ENCODE measurements at places on chromosomes 5 and 9.

DNA sequence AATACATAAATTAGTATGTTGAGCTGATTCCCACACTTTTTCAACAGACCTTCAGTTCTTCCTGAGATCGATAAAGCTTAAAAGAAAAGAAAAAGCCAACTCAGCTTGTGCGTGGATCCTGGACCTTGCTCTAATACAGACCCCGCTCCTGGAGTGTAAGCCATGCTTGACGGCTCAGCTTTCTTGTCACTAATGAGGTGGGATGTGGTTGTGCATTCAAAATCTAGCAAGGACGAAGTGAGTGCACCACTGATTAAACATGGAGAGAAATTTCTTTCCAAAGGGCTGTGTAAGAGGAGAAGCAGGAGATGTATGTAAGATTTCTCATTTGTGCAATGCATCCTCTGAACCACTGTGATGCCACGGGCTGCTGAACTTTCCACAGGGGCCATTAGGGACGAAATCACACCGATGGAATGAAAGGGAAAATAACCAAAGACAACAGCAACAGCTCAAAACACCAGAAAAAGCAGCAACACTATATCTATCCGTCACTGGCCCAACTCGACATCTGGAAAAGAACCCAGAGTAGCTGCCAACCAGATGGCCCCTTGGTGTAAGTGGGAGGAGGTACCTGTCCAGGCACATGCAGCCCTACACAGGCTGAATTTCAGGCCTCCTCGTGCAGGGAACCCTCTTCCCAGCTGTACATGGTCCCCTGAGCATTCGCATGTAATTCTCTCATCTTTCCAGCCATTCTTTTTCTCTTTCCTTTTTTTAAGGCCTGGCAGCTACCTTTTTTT lies 178.9 kb downstream of the SREK1 start:
- DNase-seq: no peak

DNA sequence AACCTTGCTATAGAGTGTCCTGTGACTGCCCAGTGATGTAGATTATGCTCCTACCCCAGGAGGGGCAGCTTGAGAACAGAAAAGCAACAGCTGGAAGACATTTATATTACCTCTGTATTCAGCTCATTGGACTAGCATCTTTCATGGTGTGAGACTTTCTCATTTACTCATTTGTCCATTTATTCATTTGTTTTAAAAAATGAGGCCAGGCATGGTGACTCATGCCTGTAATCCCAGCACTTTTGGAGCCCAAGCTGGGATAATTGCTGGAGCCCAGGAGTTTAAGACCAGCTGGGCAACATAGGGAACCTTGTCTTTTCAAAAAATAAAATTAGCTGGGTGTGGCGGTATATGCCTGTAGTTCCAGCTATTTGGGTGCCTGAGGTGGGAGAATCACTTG lies 130.0 kb upstream of the LHFPL2 start:
- DNase-seq: no peak

DNA sequence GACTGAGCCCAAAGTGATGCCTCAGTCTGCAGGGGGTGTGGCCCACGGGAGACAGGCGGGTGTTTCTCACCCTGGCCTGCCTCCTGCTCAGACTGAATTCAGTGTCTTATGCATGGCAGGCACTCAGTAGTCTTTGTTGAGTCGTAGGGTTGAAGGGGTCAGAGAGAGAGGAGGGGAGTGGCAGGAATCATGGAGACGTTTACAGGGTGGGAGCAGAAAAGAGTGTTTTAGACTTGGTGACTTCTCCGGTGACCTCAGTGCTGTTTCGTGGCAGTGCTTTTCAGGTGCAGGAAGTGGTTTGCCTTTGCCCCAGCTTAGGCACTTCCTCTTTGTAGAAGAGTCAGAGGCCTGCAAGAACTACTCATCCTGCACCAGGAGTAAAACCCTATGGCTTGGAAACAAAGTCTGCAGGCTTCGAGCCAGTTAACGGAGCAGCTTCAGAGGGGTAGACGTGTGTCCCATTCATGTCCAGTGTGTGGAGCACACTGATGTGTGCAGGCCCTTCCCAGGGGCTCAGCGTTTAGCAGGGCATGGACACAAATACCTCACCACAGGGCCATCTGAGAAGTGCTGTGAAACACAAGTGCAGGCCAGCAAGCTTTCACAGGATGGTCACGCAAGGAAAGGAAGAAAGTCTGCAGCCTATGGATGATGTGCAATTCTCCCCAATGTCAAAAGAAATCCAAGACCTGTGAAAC lies 24.5 kb upstream of the SEMA4D start:
- DNase-seq: no peak

DNA sequence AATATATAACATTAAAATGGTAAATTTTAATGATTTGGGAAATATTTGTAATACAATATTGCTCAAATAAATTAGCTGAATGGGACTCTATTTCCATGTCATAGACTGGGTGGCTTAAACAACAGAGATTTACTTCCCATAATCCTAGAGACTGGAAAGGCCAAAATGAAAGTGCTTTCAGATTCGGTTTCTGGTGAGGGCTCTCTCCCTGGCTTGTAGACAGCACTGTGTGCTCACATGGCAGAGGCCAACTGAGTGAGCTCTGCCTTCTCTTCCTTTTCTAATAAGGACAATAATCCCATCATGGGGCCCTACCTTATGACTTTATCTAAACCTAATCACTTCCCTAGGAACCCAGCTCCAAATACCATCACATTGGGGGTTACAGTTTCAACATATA lies 196.2 kb downstream of the MARCHF11 start:
- DNase-seq: no peak

DNA sequence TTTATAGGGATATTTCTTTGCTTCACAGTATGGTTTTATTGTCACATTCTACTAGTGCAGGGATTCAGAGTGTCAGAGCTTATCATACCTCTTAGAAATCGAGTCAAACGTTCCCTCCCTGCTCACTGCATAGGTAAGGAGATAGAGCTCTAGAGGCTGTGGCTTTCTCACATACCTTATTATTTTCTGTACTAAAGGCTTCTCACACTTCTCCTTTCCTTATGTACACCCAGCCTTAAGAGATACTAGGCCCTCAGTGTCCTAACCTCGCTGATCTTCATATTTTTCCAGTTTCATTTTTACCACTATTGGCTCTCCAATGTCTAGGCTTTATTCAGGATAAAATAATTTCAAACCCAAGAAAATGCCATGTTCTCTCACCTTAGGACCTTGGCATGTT lies 297.3 kb upstream of the RIOK2 start:
- DNase-seq: no peak

GRCh38 chr9:137069508-137070091 lies 757 bp downstream of the SAPCD2 start:
- DNase-seq: no peak

- no peak for DNase-seq
Measured at GRCh38 chr9:116984111-116984510, 297.0 kb downstream of the TRIM32 start.

Measured in head of caudate nucleus (tissue), 42 donors.